ENCODE measurements at places on chromosomes 3 and 15. TPM values are rescaled to one million over a fixed set of nuclear protein-coding genes. Genes with fewer than 3 reads are reported as not detected.

Gene CACNA2D3
- total RNA-seq: 11.3 TPM

Gene ADAMTS9
- 53.6 TPM for total RNA-seq

GRCh38 chr15:67107014-67107812 lies 41.8 kb downstream of the SMAD3 start:
- no peak for DNase-seq

- no peak for DNase-seq
These were observed 63.8 kb downstream of the CNTN3 start for GRCh38 chr3:74550686-74551085.

- DNase-seq: no peak
These were observed 96.3 kb upstream of the IGF1R start for GRCh38 chr15:98551936-98552562.

DNA sequence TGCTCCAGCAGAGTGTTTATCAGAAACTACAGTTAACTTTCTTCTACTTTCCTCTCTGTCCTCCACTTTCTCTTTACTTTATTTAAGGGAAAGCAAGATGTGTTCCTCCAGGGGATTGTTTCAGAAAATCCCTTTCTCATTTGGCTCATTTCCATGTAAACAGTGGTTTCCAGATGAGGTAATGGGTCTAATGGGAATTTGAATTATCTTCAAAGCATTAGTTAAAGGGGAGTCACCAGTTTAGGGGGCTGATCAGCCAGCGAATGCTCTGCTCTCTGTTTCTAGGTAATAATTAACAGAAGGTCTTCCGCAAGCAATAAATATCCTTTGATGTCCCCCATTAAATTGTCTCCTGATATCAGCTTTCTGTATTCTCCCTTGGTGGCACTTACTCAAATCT lies 30.4 kb upstream of the ZNF639 start:
- no peak for DNase-seq

All from cardiac septum (tissue), 1 donor.